Thymus (tissue), 14 donors: ENCODE measurements at places on chromosomes 12 and 14.

DNA sequence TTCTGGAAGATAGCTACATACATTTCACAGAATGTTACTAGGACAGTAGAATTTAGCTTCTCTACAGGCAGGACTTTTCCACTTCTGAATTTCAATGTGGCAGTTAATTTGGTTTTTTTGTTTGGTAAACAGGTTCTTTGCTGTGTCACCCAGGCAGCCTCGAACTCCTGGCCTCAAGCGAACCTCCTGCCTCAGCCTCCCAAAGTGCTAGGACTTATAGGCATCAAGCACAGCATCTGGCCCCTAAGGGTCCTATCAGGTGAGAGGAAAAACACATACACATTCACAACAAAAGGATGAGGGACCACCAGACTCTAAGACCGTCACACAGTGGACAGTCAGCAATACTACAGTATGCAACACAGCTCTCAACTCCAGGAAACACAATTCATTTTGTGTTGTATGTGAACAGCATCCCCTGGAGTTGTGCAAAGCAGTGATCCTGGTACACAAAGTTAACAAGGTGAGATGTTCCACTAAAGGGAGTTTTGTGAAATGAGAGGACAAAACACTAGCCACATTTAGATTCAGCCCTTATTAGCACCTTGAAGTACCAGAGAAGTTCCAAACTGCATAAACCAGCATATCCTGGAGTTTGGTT is 6.9 kb downstream of the ATP2B1 start:
- DNase-seq = no peak

DNA sequence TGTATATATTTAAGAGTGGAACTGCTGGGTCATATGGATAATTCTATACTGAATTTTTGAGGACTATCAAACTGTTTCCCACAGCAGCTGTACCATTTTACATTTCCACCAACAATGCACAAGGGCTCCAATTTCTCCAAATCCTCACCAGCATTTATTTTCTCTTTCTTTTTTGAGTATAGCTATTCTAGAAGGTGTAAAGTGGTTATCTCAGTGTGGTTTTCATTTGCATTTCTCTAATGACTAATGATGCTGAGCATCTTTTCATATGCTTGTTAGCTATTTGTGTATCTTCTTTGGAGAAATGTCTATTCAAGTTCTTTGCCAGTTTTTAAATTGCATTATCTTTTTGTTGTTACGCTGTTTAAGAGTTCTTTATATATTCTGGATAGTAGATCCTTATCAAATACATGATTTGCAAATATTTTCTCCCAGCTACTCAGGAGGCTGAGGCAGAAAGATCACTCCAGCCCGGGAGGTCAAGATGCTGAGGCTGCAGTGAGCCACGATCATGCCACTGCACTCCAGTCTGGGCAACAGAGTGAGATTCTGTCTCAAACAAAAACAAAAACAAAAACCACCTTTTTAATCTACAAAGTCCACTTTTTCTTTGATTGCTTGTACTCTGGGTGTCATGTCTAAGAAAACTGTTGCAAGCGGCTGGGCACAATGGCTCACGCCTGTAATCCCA is 32.8 kb downstream of the GTF2A1 start:
- no peak for DNase-seq

DNA sequence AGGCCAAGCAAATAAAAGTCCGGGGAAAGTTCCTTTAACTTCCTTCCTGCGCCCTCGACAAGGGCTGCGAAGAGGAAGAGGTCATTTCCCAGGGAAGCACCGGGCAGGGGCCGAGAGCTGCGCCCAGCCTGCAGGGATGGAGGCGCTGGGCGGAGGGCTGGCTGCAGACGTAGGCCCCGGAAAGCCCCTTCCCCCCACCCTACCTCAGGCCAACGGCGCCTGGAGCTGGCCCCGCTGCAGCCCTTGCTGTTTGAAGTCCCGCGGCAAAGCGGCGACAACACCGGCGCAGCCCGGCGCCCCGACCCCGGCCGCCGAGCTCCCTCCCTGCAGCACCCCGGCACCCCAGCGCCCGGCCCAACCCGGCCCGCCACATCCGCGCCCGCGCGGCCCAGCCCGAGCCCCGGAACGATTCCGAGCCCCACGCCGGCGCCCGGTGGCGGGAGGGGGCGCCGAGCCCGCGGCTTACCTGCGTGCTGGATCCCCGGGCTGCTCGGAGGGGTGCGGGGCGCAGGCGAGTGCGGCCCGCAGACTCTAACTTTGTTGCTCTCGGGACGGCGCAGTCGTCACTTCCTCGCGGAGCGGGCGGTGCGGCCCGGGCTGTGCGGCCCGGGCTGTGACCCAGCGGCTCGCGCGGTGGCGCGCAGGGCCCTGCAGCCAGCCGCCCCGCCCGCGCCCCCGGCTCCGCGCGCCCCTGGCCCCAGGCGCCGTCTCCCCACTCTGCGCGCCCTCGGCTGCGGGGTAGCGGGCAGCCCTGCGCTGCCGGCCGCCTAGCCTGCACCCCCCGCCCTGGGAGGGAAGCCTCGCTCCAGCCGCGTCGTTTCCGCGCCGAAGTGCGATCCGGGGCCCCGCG is 64.8 kb upstream of the PTGR2 start:
- peak; percentile 68 for DNase-seq

- no peak for DNase-seq
Observed at GRCh38 chr14:69716478-69717187, 50.3 kb upstream of the SRSF5 start.

DNA sequence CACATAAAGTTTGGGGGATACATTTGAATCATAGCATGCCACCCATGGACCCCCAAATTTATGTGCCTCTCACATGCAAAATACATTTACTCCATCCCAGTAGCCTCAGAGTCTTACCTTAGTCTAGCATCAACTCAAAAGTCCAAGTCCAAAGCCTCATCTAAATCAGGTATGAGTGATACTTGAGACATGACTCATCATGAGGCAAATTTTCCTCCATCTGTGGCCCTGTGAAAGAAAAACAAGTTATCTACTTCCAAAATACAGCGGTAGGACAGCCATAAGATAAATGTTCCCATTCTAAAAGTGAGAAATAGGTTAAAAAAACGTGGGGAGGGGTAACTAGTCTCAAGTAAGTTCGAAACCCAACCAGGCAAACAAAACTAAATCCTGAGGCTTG is 444.2 kb downstream of the SNAPC1 start:
- DNase-seq = no peak

GRCh38 chr14:89378119-89378518 is 38.9 kb downstream of the FOXN3 start:
- no peak for DNase-seq

DNA sequence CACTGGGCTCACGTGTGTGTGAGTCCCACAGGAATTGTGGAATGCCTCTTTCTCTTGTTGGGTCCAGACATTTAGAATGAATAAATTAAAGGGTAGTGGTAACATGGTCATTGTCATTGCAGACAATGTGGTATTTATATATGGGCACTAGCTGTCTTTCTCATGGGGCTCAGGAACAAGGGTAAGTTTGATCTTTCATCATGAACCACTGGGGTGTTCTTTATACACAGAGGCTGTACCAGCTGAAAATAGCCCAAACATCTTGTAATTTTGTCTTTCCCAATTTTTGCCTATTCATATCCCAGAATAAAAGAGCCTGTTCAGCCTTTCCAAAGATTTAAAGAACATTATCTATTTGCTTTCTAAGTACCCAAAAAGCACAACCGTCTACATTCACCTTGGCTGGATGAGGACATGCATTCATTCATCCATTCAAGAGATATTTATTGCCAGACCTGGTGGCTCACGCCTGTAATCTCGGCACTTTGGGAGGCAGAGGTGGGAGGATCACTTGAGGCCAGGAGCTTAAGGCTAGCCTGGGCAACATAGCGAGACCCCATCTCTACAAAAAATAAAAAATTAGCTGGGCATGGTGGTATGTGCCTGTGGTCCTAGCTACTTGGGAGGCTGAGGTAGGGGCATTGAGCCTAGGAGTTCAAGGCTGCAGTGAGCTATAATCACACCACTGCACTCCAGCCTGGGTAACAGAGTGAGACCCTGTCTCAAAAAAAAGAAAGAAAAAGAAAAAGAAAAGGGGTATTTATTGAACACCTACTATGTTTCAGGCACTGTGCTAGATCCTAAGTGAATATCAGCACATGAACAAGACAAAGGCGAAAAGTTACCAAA is 4.4 kb upstream of the FOS start:
- no peak for DNase-seq
